Bone marrow (tissue), 2 donors: ENCODE measurements at places on chromosomes 13 and 19.

GRCh38 chr13:69487576-69487975 lies 620.0 kb upstream of the ATXN8OS start:
- no peak for DNase-seq

GRCh38 chr19:3833578-3834348 lies 35.1 kb downstream of the ZFR2 start:
- no peak for DNase-seq

DNA sequence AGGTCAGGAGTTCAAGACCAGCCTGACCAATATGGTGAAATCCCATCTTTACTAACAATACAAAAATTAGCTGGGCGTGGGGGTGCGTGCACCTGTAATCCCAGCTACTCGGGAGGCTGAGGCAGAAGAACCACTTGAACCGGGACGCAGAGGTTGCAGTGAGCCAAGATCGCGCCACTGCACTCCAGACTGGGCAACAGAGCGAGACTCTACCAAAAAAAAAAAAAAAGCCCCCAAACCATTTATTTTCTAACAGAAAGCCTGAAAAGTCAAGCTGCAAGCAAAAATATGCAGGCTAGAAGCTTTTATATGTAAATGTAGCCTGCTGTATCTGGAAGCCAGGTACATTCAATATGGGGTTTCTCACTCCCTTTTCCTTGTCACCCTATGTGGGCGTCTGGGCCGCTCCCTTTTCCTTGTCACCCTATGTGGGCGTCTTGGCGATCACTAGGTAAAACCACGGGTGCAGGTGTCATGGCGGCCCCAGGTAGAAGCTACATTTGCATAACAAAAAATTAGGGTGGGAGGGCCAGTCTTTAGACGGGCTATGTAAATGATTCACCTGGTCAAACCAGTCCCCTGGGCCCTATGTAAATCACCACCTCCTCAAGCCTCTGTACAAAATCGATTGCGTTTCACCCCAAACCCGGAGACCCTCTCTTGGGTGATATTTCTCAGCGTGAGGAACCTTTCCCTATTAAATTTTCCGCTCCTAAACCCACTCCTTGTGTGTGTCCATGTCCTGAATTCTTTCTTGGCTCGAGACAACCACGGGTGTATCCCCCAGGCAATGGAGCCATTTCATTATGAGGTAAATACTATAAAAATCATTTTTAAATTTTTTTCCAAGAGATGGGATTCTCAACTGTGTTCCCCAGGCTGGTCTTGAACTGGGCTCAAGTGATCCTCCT lies 2.1 kb downstream of the TRIM13 start:
- no peak for DNase-seq

DNA sequence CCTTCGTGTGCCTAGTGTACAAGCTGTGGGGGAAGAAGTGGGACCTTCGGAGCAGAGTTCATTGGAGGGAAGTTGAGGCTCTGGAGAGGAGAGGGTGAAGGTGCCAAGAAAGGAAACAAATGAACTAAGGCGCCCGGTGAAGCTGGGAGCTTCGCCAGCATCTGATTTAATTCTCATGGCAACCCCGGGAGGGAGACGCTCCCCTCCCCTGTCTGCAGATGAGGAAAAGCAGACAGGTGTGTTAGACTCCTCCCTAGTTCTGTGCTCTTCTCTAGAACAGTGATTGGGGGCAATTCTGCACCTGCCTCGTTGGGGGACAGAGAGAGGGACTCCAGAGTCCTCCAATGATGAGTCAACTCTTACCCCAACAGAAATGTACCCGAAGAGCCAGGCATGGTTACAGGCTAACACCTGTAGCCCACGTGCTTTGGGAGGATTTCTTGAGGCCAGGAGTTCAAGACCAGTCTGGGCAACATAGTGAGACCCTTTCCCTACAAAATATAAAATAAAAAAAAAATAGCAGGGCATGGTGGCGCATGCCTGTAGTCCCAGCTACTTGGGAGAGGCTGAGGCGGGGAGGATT lies 4.2 kb downstream of the SSC5D start:
- no peak for DNase-seq

DNA sequence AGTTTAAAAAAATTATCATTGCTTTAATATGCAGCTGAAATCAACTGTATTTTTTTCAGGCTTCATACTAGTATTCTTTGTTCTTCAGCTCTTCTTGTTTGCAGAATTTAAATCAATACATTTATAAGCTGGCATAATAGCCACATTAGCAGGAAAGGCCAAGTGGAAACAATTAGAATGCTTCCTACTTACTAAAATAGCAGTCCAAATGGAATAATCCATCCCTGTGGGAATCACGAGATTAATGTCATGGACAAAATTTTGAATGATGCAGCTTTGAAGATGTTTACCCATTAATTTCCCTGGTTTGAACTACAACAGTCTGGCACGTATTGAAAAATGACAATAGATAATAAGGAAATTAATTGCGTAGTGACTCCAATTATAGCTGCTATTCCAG lies 2650.8 kb downstream of the PCDH9 start:
- DNase-seq: no peak

DNA sequence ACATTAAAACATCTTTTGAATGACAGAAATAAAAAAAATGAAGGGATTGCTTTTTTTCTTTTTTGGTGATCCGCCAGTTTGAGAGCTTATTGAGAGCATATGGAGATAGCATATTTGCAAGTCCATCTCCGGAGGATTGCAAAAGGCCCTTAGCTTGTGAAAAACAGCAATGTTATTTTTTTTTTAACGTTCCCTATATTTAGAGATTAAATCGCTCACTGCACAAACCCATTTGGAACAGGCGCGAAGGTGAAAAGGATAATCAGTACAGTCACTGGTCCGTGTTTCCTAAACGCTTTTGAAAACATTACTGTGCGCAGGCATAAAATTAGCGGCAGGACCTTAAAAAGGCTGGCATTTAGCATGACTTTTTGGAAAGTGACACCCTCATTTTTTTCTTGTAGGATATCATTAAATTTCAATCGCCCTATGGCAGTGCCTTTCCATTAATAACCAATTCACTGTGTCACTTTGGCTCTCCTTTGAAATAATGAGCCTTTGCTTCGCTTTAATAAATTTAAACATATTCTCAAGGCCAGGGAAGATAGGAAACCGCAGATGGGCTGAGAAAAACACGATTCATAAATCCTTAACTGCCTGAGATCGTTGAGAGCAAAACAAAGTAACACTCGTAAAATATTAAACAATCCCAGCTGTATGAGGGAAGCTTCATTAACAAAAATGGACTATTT lies 342.2 kb downstream of the DACH1 start:
- DNase-seq: no peak

GRCh38 chr13:73901324-73902068 lies 232.7 kb downstream of the KLF12 start:
- no peak for DNase-seq

DNA sequence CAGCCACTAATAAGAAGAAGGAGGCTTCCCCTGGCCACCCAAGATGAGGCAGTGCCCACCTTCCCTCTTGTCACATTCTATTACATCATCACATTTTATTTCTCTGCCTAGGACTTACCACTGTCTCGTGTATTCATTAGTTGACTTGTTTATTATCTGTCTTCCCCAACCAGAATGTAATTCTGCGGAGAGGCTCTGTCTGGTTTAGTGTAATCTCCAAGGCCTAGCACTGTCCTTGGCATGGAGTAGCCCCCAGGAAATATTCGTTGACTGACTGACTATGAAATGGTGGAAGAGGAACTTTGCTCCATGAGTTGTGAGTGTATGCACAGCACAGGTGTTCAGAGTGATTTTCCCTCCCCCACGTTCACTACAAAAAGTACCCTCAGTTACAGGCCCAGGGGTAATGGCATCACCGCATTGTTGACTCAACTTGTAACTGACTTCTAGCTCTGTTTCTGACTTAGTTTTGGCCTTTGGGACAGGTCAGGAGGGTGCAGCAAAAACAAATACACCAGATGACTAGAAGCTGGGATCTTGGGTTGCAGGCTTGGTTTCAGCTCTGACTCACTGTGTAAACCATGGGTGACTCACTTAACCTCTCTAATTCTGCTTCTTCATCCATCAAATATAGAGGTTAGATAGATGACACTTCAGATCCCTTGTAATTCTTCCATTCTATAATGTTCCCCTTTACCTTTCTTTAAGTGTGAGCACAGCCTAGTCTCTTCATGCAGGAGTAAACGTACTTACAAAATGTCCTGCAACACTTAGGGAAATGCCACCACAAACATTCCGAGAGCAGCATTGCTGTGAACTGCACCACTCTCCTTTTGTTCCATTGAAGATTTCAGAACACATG lies 229.7 kb downstream of the KCNRG start:
- DNase-seq: peak; percentile 17

DNA sequence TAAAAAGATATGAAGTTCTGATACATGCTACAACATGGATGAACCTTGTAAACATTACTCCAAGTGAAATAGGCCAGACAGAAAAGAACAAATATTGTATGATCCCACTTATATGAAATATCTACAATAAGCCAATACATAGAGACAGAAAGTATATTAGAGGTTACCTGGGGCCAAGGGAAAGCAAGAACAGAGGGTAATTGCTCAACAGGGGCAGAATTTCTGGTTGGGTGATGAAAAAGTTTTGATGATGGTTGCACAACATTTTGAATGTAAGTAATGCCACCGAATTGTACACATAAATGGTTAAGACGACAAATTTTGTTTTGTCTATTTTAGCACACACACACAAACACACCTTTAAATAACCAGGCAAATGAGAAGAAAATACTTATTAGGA lies 268.4 kb downstream of the FOXO1 start:
- no peak for DNase-seq

DNA sequence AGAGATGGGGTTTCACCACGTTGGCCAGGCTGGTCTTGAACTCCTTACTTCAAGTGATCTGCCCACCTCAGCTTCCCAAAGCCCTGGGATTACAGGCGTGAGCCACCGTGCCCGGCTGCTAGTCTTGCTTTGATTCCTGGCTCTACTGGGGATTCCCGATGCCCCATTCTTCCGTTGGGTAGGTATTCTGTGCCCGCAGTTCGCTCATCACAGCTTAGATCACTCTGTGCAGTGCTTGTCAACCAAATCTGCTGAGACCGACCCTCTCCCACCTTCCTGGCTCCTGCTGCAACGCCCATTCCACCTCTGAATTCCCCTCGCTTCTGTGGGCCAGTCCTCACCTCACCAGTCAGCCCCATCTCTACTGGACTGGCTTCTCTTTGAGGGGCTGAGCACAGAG lies 4.6 kb upstream of the ZNF414 start:
- DNase-seq: no peak

GRCh38 chr19:38062959-38063761 lies 156.2 kb downstream of the SIPA1L3 start:
- no peak for DNase-seq

GRCh38 chr19:2629491-2630351 lies 72.8 kb downstream of the GNG7 start:
- peak; percentile 43 for DNase-seq

- peak; percentile 87 for DNase-seq
Observed at GRCh38 chr19:52570000-52570861, at the start of gene ZNF701. Gene ZNF701, plus strand, starts transcription at chr19:52570287. Its CDS starts 3,861 bp downstream, at chr19:52574148.

DNA sequence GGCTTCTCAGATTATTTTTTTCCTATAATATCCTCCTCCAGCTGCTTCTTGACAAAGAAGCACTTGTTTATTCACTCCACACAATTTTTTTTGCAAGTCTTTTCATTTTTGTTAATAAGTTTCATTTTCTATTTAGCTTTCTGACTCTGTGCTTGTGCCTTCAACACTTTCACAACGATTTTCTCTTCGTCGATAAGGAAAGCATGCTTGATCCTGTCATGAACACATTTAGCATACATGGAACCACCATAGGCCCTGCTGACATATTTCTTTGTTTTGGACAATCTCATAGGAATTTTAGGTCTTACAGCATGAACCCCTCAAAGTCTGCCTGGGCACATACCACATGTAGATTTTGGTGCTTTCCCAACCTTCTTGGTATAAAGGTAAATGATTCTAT lies 346.0 kb downstream of the KCNRG start:
- no peak for DNase-seq

DNA sequence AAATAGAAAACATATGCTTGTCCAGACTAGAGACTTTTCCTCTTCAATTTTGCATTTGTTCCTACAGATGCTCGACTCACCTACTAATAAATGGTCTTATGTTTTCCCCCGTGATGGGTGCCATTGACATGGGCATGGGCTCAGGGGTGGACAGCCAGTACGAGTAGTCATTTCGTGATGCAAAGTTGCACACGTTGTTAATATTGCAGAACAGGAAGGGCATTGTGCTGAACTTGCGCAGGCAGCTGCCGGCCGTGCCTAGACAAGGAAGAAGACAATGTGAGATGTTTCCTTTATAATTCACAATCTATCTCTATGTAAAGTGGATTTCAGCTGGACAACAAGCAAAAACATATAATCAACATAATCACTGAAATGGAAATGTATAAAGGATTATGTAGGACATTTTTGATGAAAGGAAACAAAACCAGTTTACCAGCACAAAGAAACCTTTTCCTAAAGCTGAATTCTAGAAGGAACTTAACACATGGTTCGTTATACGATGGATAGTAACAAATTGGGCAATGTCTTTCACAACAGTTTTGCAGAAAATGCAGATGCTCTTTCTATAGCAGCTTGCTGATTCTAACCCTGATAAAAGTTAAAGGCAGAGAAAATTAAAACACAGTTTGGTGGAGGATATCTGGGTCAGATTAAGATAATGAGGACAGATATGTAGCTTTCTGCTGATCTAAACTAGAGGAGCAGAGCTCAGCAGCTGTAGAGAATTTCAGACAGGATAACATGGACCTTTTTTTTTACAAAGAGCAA lies 145.7 kb downstream of the COL4A1 start:
- DNase-seq: no peak

DNA sequence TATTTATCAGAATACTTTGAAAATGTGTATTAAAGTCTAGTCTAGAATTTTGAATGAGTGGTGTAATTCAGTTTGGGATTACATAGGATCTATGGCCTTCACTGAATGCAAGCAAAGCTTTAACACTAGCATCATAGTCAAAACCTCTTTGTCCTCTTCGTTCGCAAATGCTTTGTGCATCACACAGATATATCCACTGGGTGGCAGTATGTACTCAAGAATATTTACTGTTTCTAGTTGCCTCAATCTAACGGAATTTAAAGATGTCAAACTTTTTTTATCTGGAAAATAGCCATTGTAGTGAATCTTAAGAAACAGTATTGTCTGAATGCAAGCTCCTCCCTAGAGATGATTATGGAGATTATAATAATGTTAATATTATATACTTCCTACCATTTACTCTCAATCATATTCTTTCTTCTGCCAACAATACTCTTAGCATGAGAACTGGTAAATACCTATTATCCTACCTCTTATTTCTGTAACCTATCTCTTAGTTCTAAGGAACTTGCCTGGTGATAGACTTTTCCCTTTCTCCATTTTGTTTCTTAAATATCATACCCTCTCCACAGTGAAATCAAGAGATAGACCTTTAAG lies 25.8 kb downstream of the LACC1 start:
- peak; percentile 49 for DNase-seq

GRCh38 chr13:57630661-57631595 lies 616 bp upstream of the PCDH17 start:
- no peak for DNase-seq

GRCh38 chr19:51352783-51353360 lies 10.9 kb upstream of the VSIG10L start:
- no peak for DNase-seq

DNA sequence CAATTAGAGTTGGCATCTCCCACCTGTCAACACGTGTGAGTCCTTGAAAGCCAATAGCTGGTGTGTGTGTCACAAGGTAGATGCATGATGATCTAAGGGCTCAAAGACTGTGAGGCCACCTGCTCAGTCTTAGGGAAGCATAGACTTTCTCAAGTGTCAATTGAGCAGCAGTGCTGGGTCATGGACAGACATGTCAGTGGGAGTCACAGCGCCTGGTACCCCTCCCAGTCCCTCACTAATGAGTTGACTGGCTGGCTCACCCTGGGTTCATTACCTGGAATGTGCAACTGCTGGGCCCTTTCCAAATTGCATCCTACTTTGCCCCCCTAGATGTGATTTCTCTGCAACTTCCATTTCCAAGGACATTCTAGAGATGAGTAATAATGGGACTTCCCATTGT lies 9.1 kb upstream of the PSG6 start:
- no peak for DNase-seq
